Glutamatergic neuron (in vitro differentiated cells): ENCODE measurements at places on chromosomes 16 and 17.

GRCh38 chr17:29396066-29396465 lies 5.9 kb downstream of the TAOK1 start:
- no peak for DNase-seq

- DNase-seq, result no peak
Observed at GRCh38 chr17:7688808-7689316, 585 bp downstream of the WRAP53 start.

DNA sequence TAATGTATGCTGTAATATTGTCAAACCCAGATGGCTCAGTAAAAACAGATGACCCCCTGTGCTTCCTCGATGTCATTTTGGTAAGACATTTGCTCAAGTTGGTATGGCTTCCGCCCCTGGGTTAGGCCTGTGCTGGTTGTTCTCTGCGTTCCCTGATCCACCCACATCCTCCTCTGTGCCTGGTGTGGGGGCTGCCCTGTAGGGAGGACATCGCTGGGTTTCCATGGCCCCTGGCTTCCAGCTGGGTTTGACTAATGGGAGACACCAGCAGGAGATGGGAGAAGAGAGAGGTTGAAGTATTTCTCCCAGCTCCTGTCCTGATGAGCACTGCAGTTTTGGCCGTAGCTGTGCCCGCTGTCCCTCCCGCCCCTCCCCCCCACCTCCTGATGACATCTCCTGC lies 4.4 kb upstream of the MFAP4 start:
- DNase-seq, result no peak

- DNase-seq, result no peak
Observed at GRCh38 chr17:35095741-35096140, 23.9 kb downstream of the RAD51D start.

DNA sequence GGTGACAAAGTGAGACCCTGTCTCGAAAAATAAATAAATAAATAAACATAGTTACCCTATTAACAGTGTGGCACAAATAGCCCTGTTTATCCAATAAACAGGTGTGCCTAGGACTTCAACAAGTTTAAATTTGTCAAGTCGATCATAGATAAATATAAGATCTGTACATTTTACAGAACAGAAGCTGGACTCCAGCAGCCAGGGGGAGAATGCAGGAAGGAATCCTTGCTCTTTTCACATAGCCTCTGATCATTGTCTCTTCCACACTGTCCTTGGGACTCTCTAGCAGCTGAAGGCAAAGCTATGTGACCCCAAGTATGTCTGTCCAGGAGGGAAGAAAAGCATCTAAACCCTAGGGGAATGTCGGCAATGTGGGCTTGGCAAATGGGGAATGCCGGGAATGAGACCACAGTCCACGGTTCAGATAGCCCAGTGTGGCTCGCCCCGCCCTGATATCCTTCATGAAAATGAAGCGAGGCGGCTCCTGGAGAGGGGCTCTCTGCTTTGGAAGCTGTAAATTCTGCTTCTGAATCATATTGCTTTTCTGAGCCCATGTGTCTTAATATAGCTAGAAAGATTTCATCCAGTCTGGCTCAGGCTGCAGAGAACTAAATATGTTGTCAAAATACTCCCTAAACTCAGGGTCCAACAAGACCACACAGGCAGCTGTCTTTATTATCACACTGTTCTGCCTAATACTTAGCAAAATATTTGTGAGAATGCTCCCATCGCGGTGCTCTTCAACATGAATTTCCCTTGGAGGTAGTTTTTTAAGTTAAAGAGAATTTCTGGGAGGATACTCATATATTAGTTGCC lies 24.9 kb upstream of the GRB2 start:
- no peak for DNase-seq

DNA sequence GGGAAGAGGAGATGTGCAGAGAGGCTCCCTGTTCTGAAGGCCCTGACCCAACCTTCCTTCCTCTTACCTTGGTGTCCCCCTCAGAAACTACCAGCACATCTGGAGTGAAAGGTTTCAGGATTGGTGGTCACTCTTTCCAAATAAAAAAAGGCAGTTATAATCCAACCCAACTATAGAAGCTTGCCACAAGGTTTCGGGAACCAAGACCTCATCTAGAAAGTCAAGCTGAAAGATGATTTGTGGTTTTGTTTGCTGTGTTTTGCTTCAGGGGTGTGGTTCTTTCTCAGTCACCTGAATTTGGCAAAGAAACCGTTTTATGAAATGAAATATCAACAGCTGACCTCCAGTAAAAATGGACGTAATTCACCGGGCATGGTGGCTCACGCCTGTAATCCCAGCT lies 19.3 kb downstream of the SHMT1 start:
- no peak for DNase-seq

GRCh38 chr17:81834831-81835267 lies at the start of gene PPP1R27:
Gene PPP1R27 (minus strand): TSS chr17:81835050. CDS start chr17:81834953, 97 bp downstream.
- no peak for DNase-seq

DNA sequence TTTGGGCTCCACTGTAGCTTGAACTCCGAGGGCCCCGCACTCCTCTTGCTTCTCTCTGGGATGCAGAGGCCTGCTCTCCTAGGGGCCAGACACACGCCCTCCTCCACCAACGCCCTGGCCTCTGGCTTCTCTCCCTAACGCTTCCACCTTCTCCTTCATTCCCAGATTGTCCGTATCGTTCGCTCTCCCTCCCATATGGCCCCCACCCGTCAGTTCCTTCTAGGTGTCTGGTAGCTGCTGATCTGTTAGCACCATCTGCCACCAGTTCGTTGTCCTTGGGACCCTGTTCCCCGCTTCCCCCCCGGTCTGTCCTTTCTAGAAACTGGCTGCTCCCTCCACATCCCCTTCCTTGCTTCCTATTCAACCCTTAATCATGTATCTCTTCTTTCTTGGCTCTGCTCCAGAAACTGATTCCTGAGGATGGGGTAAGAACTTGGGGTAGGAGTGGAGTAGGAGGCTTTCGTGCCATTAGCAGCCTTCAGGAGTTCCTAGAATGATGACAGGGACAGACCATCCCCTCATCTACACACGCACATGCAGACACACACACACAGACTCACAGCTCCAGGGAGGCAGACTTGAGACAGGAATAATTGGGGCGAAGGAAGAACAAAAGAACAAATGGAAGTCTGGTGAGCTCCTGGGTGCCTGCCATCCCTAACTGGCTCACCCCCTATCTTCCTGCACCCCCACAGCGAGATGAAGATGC lies 4.3 kb downstream of the ATP1B2 start:
- DNase-seq, result no peak

GRCh38 chr16:82535262-82535661 lies 91.5 kb upstream of the CDH13 start:
- no peak for DNase-seq

DNA sequence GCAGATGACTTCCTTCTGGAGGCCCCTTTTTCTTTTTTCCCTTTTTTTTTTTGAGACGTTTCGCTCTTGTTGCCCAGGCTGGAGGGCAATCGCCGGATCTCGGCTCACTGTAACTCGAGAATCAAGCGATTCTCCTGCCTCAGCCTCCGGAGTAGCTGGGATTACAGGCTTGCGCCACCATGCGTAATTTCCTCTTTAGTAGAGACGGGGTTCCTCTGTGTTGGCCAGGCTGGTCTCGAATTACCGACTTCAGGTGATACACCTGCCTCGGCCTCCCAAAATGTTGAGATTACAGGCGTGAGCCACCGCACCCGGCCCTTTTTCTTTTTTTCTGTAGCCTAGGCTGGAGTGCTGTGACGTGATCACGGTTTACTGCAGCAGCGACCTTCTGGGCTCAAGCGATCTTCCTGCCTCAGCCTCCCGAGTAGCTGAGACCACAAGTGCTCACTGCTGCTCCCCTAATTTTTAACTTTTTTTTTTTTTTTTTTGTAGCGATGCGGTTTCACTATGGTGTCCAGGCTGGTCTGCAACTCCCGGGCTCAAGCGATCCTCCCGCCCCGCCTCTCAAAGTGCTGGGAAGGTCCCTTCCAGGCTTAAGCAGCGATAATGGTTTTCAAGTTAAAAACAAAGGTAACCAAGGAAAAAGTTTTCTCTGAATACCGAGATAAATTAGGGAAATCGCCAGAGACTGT lies 956 bp upstream of the IST1 start:
- peak; percentile 39 for DNase-seq

DNA sequence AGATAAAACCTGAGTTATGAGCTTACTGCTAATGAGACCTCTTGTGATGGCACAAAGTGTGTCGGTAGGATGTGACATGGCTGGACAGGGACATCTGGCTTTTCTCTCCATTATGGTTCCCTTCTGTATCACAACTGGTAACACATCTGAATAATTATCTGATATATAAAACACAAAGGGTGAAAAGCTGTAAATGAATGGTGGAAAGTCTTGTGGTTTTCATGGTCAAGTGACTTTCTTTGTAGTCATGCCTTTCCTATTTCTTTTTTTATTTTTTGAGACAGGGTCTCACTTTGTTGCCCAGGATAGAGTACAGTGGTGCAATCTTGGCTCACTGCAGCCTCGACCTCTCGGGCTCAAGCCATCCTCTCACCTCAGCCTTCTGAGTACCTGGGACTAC lies 35.3 kb upstream of the ZFHX3 start:
- no peak for DNase-seq

- DNase-seq, result no peak
Observed at GRCh38 chr16:30747331-30747730, 894 bp upstream of the PHKG2 start.

- no peak for DNase-seq
Observed at GRCh38 chr16:66905633-66906539, 12.8 kb downstream of the CDH16 start.

- DNase-seq, result peak; percentile 56
Observed at GRCh38 chr17:75011401-75012095, 922 bp upstream of the MRPL58 start.

DNA sequence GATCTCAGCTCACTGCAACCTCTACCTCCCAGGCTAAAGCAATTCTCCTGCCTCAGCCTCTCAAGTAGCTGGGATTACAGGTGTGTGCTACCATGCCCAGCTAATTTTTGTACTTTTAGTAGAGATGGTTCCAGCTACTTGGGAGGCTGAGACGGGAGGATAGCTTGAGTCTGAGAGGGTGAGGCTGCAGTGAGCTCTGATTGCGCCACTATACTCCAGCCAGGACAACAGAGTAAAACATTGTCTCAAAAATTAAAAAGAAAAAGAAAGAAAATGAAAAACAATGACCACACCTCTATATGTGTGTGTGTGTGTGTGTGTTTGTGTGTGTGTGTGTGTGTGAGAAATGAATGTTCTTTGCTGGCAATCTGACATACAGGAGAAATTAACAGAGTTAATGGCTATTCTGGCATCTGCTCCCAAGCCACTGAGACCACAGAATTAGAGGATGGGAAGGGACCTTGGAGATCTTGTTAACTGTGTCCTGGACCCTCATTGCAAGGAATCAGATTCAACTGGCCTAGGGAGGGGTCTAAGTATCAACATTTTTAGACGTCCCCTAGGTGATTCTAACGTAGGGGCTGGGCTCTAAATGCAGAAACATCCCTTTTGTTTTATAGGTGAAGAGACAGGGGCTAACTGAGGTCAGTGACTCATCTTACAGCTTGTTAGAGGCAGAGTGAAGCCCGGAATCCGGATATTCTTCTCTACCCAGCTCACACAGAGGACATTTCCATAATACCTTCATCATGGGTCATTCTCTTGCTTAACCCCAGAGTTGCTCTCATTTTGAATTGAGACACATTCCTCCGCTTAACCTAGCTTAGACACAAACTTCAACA lies 16.4 kb upstream of the MARCHF10 start:
- DNase-seq, result no peak

DNA sequence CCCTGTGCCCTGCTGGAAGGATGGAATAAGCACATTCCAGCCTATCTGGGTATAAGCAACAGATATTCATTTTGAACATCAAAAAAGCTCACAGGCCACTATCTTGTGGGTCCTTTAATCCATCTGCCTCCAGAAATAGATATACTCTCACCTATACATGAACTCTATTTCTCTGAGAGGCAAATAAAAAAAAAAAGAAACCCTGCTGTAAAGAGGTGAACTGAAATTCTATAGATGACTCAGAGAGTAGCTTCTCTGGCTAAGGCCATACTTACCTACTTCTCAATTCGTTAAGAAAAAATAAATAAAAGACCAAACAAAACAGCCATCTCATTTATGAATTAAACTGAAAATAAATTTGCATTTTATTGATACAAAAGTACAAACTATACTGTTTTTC lies 86.3 kb downstream of the DYNLRB2 start:
- no peak for DNase-seq

GRCh38 chr17:59683283-59683682 lies 23.9 kb downstream of the PTRH2 start:
- no peak for DNase-seq

DNA sequence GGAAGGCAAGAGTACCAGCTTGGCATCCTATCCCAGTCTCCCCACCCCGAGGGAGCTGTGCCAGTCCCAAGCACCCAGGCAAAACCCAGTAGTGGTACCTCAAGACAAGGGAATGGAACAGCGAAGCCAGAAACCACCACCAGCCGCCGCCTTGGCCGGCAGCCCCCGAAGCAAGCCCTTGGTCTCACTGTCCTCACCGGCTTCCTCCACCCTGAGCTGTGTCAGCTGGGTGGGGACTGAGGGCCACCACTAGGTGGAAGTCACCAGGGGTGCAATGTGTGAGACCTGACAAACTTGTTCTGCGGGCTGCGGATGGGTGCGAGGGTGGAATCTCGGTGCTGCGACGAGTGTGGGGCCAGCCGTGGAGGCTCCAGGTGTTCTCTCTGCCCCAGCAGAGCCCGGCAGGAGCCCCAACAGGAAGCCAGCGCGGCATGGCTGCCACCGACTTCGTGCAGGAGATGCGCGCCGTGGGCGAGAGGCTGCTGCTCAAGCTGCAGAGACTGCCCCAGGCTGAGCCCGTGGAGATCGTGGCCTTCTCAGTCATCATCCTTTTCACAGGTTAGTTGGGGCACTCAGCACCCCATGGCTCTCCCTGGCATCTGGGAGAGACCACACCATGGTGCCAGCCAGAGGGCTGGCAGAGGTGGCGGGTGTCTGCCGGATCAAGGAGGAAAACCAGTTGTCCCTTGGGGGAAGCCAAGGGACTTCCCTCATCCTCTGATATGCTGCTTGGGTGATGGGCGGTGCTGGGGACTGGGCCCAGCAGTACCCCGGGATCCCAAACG lies 6.7 kb downstream of the SMIM5 start:
- peak; percentile 8 for DNase-seq

DNA sequence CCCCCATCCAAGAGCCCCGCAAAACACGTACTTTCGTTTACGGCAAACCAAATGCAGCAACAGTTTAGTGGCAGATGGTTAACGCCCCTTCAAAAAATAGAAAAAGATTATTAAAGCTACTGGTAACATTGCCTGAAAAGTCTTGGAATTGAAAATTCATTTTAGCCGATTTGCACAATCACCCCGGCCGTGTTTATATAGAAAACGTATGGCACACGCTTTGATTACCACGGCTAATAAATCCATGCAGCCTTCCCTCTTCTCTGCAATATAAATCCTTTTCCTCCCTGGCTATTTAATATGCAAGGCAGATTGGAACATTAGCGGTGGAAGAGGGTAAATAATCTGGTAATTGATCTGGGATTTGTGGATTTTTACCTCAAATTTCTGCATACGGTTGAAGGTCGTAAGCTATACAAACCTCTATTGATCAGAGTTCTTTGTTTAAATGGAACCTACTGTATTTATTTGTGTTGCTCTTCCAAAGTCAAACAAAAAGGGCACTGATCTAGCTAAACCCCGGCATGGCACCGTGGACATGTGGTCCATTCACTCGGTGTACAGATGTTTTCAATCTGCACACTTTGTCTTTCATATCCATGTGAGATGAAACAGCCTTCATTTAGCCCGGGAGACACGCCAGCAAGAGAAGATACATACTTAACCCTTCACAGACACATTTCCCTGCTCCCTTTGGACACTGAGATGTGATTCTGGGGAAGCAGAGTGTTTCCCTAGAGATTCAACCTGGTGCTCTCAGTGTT lies 238.1 kb upstream of the MAF start:
- no peak for DNase-seq
